ENCODE measurements at places on chromosomes 12 and 14.

- no peak for DNase-seq
These were observed 57.3 kb downstream of the FNTB start for GRCh38 chr14:65043893-65044595.

GRCh38 chr12:113889891-113890581 is 76.1 kb downstream of the RBM19 start:
- DNase-seq: no peak

- no peak for DNase-seq
These were observed 158.1 kb downstream of the AEBP2 start for GRCh38 chr12:19597167-19598026.

DNA sequence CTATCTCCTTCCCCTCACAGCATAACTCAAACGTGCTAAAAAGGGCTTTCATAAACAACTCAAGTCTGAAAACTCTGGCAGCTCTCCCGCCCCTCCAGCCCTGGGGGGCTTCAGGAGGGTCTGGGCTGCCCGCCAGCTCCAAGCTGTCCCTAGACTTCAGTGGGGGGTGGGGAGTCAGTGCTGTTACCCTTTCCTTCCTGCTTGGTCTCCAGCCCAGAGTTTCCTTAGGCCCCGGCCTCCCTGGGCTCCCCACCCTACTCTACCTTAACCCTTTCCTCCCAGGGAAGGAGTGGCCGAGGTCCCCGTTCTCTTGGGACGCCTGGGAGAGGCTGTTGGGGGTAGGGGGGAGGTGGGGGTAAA is 530 bp upstream of the NYNRIN start:
- no peak for DNase-seq

- no peak for DNase-seq
These were observed 82.3 kb upstream of the SLC24A4 start for GRCh38 chr14:92240658-92241057.

DNA sequence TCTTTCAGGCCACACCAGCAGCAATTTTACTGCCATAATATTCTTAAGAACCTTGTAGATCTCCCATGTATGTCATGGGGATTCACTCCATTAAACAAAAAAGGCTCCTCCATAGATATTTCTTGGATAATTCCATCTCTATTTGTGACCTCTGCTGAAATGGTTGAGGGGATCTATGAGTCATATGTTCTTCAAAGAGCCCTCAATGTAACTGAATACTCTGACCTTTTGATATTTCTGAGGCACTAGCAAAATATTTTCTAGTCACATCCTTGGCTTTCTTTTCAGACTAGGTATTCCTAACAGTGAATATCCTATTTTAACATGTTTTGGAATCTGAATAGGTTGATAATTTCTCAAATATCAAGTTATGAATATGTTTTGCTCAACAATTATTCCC is 6.6 kb downstream of the NELL2 start:
- no peak for DNase-seq

DNA sequence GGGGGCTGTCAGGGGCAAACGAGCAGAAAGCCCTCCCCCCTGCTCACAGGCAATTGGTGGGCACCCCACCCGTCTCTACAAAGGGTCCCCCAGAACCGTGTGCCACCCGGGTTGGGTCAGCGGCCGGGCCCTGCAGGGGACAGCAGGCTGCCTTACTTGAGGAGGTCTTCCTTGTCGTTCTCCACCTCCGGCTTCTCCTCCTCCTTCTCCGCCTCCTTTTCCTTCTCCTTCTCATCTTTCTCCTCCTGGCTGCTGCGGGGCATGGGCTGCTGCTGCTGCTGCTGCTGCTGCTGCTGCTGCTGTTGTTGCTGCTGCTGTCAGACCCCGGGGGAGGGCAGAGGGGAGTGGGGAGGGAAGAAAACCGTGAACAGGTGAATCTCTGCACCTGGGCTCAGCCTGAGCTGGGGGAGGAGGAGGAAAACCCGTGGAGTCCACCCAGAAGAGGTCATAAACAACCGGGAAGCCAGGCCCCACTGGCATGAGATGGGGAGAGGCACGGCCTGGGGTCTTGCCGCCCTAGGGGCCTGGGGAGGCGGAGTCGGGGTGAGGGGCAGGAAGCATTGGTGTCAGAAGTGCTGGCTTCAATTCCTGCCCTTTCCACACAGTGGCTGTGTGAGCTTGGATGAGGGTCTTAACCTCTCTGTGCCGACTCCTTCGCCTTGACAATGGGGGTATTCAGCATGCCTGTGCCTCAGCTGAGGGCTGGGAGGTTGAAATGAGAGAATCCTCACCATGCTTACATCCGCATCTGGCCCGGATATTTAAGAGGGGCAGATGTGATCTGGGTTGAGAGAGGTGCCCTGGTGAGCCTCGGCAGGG is 107.6 kb downstream of the RFLNA start:
- DNase-seq: no peak

GRCh38 chr12:64457466-64457865 is 5.5 kb downstream of the TBK1 start:
- no peak for DNase-seq

DNA sequence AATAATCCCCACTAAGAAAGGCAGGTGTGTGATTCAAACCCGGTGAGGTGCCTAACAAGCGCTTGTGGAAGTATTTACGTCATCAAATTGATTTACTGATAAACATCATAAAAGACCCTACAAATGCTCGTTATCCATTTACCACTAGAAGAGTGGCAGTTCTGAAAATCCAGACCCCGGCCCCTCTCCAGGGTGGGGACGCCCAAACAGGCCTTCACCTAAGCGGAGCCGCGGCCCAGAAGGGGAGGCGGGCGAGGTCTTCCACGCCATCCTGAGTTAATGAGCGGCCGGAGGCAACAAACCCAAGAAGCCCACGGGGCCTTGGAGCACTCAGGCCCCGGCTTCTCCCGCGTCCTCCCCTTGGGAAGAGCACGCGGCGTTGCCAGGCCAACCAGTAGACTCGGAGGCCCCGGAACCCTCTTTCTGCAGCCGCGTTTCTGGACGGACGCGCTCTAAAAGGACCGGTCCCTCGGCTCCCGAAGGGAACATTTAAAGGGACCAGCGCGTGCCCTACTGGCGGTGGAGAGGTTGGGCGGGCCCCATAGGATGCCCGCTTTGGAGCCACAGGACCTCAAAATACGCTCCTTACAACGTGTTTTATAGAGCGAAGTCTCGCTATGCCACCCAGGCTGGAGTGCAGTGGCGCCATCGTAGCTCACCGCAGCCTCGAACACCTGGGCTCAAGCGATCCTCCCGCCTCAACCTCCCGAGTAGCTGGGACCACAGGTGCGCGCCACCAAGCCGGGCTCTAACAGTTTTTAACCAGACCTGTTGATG is 3.5 kb downstream of the PTPN21 start:
- DNase-seq: no peak

DNA sequence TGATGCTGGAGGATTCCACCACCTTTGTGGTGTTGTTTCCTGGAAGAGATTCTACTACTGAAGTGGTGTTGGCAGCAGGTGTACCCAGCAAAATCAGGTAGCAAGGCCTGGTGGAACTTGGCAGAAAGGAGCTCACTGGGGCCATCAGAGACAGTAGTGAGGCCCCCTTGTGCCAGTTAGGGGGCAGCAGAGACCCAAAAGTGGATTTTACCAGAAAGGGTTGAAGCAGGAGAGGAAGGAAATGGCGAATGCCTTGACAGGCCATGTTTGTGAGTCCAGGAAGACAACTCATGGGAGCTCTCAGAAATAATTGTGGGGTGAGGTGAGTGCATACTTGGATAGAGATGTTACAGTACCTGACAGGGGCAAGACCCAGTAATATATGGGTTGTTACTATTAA is 137.7 kb upstream of the FGD4 start:
- DNase-seq: no peak

All from naive B cell (primary cell).